ENCODE measurements at places on chromosomes 12 and 14.

GRCh38 chr12:89840162-89840922, 131.7 kb upstream of the ATP2B1 start:
- no peak for DNase-seq

DNA sequence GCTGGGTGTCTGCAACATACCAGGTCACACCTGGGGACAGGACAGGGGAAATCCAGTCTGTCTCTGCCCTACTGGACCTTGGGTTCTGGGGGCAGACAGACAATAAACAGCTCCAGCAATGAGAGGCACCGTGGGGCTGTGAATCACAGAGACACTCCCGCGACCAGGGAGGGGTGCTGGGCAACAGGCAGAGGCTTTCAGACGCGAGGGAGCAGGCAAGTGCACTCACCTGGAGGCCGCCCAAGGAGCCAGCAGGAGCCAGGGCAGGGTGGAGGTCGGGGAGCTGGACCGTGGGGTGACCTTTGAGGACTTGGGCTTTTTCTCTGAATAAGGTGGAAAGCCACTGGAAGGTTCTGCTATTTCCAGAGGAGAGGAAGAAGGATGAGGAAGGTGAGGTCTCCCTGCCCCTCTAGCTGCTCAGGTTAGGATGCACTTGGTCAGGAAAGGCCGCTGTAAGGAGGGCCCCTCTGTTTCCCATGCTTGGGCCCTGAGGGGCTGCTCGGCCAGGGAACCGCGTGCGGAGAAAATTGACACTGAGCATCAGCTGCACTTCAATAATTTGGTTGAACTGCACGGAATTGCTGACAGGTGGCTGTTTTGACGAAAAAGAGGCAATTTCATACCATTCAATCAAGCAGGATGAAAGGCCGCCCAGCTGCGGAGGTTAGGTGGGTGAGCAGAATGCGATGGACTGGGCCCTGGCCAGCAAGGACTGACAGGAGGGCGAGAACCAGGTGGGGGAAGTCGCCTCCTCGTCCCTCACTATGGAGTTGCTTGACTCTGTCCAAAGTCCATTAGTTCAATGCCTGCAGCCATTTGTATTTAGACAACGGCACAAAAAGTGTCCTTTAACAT, 42.2 kb downstream of the JAG2 start:
- no peak for DNase-seq

DNA sequence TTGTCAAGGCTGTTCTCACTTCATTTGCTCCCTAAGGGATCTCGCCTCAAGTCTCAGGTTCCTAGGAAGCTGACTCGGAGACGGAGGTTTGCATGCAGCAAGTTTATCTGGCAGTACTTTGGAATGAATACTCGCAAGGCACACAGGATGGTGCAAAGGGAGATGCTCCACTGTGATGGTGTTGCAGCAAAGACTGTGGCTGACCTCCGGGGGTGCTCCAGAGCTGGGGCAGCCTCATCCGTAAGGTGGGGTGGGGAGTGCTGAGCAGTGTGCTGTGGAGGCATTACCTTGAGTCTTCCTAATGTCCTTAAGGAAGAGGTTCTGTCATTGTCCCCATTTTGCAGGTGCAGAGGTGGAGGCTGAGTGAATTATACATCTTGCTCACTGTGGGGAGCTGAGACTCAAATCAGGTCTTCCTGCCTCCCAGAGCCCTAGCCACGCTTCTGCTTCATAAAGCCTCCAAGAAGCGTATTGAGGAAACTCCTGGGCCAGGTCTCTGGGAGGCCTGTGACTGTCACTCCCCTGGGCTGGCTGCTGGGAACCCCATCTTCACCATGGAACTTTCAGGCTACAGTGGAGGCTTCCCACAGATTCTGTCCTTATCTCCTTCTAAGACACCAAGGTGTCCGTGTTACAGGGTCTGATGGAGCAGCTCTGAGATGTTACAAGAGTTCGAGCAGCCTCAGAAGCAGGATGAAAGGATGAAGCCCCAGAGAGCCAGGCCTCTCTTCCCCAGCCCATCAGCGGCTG, 39.5 kb downstream of the GALNT16 start:
- DNase-seq, result no peak

DNA sequence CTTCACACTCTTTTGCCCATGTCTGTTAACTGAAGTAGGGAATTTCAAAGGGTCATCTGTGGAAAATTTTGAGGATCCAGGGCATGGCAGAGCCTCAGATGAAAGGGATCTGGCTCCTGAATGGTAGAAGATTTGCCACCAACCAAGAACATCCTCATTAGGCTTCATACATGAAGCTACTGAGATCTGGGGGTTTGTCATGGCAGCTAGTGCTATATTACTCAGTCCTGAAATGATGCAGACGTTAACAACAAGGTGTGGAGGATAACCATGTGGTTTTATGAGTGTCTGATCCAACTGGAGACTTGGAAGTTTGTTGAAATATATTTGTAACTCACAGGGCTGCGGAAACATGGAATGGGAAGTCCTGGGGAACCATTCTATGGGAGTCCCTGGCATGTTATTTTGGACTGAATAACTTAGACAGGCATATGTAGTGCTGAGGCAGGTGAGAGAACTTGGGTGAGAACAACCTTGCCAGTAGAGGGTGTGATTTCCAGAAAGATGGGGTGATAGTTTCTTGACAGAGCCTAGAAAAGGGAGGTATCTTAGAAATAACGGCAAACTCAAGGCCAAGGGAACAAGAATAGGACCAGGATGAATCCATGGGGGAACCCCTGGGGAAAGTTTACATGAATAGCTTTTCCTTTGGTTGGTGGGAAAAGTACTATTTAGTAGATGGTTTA, 42.0 kb upstream of the C12orf75 start:
- no peak for DNase-seq

DNA sequence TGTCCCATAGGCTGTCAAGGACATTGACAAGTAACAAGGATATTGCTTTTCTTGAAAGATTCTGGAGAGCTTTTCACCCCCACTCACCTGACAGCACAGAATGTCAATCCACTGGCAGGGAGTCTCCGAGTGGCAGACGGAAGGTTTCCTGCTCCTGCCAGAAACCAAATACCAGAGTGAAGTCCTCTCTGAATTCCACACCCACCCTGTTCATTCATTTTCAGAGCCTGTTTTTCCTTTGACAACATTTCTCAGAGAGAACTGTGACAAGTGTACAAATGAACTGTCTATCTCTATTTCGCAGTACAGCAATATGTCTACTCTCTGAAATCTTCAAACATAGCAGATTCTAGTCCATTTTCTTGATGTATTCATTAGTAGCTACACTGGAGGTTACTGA, 26.2 kb upstream of the BICD1 start:
- DNase-seq, result no peak

GRCh38 chr14:104770851-104771272, 17.9 kb downstream of the SIVA1 start:
- no peak for DNase-seq

DNA sequence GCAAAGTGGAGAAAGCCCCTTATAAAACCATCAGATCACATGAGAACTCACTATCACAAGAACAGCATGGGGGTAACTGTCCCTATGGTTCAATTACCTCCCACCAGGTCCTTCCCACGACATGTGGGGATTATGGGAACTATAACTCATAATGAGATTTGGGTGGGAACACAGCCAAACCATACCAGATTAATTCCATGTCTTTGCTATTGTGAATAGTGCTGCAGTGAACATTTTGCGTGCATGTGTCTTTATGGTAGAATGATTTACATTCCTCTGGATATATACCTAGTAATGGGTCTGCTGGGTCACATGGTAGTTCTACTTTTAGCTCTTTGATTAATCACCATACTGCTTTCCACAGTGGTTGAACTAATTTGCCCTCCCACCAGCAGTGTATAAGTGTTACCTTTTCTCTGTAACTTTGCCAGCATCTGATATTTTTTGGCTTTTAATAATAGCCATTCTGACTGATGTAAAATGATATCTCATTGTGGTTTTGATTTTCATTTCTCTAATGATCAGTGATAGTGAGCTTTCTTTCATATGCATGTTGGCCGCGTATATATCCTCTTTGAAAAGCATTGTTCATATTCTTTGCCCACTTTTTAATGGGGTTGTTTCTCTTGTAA, 29.7 kb upstream of the SAV1 start:
- no peak for DNase-seq

DNA sequence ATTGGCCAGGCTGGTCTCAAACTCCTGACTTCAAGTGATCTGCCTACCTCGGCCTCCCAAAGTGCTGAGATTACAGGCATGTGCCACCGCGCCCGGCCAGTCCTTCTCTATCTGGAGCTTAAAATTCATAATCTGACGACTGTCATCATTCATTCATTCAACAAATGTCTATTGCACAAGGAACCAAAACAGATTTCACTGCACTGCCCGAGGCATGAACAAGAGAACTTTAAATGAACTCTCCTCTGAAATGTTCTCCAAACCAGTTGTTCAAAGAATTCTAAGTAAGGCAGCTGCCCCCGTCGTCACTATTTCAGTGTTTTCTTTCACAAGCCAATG, 44.8 kb upstream of the METAP2 start:
- DNase-seq, result no peak

GRCh38 chr14:75667099-75667765, 6.2 kb downstream of the TTLL5 start:
- DNase-seq, result no peak

DNA sequence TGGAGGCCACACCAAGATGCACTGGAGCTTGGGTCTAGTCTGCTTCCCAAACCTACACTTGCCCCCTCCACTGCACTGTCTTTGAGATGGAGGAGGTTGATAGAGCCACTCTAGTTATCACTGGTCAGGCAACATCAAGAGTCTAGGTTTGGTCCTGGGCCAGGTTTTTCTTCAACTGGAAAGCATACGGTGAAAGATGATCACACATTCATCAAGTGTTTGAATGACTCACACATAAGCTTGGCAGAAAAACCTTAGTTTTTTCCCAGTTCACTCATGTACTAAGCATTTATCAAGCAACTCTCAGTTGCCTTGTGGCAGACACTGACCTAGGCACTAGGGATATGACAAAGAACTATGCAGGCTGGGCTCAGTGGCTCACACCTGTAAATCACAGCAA, 84.5 kb downstream of the PLEKHG3 start:
- no peak for DNase-seq

- DNase-seq, result no peak
These were observed 8.2 kb downstream of the TESC start for GRCh38 chr12:117090816-117091711.

DNA sequence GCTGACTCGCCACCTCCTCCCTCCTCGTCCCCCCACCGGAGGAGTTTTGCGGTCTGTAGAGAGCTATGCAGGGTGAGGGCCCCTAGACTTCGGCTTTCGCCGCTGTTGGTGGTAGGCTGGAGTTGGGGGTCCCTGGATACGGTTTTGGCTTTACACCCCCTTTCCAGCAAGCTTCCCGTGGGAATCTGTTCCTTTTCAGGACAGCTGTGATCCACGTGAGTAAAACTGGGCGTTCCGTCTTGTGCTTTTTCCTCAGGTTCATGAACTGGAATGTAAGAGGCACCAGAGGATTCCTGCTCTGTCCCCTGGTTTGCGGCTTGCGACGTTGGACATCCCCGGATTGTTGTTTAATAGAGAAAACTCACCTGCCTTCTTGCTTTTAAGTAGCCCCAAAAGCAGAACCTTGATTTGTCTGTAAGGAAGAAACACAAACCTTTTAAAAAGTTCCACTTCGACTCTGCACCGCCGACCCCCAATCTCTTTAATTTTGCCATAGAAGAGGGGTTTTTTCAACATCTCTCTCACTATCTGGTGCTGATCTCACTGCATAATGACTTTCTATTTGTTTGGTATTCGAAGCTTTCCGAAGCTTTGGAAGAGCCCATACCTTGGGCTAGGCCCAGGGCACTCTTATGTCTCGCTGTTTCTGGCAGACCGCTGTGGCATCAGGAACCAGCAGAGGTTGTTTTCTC, 490 bp downstream of the PRORP start:
- DNase-seq, result no peak

DNA sequence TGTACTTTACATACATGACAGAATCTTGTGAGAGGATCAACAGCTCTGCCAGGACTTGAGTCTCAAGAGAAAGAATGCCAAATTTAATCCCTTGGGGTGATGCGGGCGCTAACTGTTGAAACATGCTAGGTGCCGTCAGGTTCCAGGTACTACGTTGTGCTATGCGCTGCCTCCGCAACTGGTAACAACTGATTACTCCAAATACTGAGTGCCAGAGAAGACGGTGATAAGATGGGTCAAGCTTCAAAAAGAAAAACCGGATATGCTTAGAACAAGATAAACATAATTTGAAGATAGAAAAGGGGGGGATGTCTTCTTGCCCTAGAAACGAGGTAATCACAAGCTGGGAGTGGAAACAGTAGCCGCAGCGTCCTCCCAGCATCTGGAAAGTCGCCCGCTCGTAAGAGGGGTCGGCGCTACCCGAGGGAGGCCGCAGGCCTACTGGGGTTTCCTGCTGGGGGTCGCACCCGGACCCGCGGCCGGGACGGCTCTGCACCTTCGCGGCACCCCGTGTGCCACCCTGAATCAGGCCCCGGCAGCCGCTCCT, 678 bp downstream of the ZBTB25 start:
- peak; percentile 64 for DNase-seq

- no peak for DNase-seq
These were observed 407.2 kb downstream of the FSCB start for GRCh38 chr14:44099743-44100488.

- DNase-seq, result no peak
These were observed 96.8 kb upstream of the NTF3 start for GRCh38 chr12:5335069-5335468.

- no peak for DNase-seq
These were observed 43.6 kb upstream of the NID2 start for GRCh38 chr14:52112336-52113018.

DNA sequence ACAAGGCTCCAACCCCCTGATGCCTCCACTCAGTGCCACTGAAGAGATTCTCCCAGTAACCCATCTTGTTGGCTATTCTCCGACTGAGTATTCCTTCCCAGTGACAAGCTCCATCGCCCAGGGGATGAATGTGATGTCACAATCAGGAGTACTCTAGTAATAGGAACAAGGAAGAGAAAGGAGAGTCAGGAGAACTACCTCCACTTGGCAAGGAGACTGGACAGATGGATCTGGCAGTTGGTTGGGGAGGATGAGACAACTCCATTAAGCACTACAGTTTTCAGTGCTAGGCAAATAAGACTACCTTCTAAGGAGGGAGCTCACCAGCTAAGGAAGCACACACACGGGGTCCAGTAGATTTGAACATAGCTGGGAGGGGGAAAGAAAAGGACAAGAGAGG, 5.3 kb downstream of the RNF41 start:
- no peak for DNase-seq

- DNase-seq, result peak; percentile 17
These were observed 34.2 kb upstream of the PRMT8 start for GRCh38 chr12:3456809-3457208.

DNA sequence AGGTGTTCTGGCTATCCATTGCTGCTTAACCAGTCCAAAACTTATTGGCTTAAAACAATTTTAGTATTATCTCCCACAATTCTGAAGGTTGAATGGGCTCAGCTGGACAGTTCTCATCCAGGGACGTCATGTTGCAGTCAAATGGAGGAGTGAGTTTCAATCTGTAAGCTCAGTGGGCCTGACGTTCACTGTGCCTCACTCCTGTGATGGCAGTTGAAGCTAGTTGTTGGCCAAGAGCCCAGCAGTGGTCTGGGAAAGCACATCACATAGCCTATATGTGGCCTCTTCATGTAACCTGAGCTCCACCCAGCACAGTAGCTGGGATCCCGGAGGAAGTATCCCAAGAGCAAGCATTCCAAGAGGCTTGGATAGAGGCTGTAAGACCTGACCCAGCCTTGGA, 40.6 kb upstream of the CDKN3 start:
- DNase-seq, result no peak

- DNase-seq, result no peak
These were observed 8.1 kb upstream of the PCED1B start for GRCh38 chr12:47071241-47071852.

- DNase-seq, result no peak
These were observed 31.8 kb downstream of the CPSF2 start for GRCh38 chr14:92153581-92153980.

- DNase-seq, result peak; percentile 15
These were observed 941 bp upstream of the PPP1CC start for GRCh38 chr12:110743571-110744093.

Data from NCI-H524 (cell line).